Left lung (tissue), 14 donors: ENCODE measurements at places on chromosomes 2 and 18. TPM values are rescaled to one million over a fixed set of nuclear protein-coding genes. Genes with fewer than 3 reads are reported as not detected.

TMEM169 gene
- polyA plus RNA-seq: 1.3 TPM

GKN2 gene
- 2.9 TPM for polyA plus RNA-seq

SGPP2 gene
- 2.2 TPM for polyA plus RNA-seq

SUPT7L gene
- polyA plus RNA-seq: 62.5 TPM

GRCh38 chr2:48228345-48228684 lies 301.6 kb upstream of the STON1 start:
- no peak for DNase-seq

DNA sequence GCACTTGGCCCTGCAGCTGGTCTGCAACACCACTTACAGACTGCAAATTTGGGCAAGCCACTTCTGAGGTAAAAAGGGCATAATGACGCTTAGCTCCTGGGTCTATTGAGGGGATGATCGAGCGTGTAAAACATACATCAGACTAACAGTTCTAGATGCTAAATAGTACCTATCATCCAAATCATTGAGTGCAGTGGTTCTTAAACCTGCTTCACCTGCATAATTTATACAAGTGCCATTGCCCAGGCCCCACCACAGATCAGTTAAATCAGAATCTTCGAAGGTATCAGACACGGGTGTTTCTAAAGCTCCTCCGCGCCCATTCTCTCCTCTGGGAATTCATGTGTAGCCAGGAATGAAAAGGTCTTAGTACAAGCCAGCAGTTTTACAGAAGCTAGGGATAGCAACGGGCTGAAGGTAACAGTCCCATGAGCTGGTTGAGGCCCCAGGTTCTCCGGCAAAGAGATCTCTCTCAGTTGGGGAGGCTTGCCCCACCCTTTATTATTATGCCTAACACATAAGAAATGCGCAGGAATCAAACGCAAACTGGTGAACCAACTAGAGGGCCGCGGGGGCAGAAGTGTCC lies 737 bp upstream of the RNF181 start:
- no peak for DNase-seq

DNA sequence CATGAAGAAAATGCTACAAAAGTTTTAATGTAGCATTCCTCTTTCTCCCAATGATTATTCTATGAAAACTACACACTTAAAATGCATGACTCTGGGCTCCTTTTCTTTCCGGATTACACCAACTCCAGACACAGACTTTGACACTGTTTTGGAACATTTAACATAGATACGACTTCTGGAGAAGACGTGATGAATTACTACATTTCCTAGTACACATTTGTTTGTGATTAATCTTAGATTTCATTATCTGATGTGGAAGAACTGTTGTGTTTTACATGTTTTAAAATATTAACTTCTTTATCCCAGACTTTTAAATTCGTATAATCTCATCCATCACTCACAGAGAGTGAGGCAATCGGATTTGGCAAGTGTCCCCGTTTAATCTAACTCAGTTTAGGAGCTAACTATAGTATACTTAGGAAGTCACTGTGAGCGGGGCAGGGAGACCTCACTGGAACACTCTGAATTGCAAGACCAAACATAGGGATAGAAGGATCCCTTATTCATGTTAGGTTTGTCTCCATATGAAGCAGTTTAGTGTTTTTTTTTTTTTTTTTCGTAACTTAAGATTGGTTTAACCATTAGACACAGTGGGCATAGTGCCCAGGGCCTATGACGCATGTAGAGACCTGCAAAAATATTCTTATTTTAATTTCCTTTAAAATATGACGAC lies 66.7 kb downstream of the PDE1A start:
- DNase-seq: no peak

GRCh38 chr2:147711031-147711430 lies 133.8 kb upstream of the ACVR2A start:
- DNase-seq: no peak

DNA sequence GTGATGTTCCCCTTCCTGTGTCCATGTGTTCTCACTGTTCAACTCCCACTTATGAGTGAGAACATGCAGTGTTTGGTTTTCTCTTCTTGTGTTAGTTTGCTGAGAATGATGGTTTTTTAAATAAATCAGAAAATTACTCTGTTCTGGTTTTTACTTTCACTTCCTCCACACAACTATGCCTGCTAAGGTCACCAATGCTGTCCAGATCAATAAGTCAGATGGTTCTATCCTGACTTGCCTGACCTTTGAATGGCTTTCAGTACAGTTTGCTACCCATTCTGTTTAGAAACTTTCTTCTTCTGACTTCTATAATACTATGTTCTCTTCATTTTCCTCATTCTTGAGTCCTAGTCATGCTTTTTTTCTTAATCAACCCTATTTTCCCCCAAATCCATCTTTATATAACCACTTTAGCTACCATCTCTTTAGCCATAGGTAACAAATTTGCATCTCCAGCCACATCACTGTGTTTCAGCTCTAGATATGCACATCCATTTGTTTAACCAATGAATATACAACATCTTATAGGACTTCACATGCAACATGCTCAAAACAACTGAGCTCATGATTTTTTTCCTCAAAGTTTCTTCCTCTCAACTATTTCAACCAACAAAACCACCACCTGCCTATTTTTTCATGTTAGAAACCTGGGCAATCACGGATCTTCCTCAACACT lies 58.8 kb upstream of the SLC38A11 start:
- DNase-seq: no peak

- DNase-seq: no peak
Observed at GRCh38 chr2:215236131-215236530, 75.7 kb upstream of the ATIC start.

DNA sequence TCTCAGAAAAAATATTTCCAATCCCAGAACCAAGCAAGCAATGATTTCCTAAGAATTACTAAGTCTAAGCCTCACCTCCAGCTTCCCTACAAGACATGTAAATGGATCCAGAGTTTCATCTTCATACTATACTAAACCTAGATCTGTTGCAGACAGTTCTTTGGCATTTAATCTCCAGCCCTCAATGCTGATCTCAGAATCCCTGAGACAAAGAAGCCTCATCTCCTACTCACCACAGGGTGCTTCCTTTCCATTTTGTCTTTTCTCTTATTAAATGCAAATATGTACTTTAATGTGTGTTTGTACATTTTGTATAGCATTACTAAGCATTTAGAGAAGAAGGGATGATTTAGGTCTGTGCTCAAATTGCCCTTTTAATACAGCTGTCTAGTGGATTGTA lies 954.9 kb downstream of the TDRD15 start:
- DNase-seq: no peak

- no peak for DNase-seq
Observed at GRCh38 chr2:39723497-39723896, 55.6 kb downstream of the THUMPD2 start.
